Sigmoid colon (tissue), 7 donors: ENCODE measurements at places on chromosomes 11 and 22.

DNA sequence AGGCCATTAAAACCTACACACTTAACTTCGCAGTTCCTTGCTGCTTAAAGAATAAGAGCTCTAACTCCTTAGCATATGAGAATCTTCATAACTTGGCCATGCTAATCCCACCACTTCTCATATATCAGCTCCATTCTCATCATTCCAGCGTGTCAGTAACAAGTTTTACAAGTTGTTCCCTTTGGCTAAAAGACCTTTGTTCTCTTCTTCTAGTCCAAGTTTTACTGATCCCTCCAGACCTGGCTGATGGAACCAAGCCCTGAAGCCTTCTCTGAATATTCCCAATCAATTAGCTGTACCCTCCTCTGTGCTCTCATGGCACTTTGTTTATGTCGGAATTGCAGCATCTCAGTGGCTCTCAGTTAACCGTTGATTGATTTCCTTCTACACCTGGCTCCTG, 35.8 kb downstream of the GAB2 start:
- DNase-seq: no peak

DNA sequence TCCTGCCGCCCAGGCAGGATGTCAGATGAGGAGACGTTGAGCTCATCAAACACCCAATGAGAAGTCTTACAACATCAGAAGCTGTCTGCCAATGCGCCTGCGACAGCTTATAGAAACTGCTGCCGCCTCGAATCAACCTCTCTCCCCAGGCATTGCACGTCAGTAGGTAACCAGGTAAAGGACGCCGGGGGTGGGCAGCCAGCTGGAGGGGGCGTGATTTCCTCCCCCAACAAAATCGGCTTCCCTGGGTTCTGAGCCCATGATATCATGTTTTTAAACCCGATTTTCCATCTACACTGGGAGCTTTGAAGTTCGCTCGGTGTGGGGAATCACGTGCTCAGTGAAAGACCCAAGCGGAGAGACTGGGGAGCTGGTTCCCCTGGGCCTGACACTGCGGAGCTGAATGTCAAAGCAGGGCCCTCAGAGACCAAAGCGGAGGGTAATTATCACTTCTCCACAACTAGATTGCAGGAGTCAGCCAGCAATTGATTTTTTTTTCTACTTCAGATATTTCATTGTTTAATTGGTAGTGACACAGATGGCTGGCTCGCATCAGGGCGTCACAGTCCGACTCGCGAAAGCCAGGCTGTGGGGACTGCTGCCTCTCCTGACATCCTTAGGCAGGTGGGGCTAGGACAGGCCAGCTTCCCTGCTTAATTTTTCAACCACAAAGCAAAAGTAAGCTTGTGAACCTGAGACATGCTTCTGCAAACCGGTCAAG, 15.4 kb downstream of the FAM83F start:
- DNase-seq: no peak

GRCh38 chr11:13169709-13170108, 107.9 kb upstream of the BMAL1 start:
- DNase-seq: no peak

GRCh38 chr11:114880442-114880841, 202.1 kb downstream of the NXPE2 start:
- DNase-seq: no peak

GRCh38 chr22:17884084-17884483, 109.8 kb upstream of the BID start:
- DNase-seq: no peak

GRCh38 chr22:31086703-31087330, 5.7 kb downstream of the SMTN start:
- no peak for DNase-seq

DNA sequence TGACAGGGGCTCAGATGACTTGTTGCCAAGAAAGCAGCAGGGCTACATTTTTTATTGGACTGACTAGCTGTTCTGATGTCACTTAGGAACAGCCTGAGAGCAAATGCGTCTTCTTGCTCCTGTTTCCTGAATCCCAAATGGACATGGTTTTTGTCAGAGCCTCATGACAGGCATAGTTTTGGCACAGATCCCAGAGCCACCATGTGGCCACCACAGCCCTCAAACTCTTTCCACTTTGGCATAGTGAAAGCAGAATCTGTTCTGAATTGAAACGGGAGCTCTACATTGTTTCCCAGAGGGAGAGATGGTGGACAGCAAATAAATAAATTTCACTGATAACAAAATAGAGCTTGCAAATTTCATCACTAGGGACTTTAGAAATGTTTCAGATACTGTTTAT, 222.2 kb downstream of the C11orf87 start:
- no peak for DNase-seq

DNA sequence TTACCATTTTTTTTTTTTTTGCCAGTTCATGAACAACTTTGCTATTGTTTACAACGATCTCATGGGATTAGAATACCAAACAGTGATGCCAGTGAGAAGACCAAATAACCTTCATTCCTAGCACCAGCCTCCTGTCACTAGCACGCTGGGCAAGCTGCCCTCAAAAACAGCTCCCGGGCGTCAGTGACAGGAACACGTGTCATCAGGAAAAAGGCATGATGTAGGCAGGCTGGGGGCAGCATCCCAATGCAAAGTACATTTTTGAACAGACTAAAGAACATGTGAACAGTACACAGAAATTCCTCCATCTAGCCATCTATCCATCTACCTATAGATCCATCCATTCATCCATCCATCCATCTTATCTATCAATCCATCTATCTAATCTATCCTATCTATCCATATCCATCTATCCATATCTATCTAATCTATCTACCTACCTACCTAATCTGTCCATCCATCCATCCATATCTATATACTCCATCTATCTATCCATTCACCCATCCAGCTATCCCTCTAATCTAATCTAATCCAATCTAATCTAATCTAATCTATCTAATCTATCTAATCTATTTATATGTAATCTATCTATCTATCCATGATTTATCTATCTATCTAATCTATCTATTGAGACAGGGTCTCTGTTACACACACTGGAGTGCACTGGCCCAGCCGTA, 378.5 kb downstream of the SHANK2 start:
- no peak for DNase-seq

- DNase-seq: no peak
These were observed 15.9 kb downstream of the FBLN1 start for GRCh38 chr22:45518580-45518991.

DNA sequence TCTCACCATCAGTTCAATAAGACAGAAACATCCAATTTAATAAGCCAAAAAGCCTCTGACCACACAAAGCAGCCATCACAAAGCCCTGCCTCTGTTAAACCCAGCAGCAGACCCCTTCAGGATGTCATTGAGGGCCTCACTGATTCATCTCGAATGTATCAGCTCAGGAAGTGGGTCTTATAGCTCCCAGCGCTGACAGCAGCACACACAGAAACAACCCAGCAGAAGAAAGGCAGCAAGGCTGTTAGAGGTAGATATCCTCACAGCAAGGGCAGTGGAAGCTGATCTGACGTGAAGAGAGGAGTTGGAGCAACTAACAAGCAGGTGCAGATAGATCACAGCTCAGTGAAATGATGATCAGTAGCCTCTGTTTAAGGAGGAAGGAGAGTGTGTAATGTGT, 86.2 kb upstream of the NCAM1 start:
- DNase-seq: no peak

DNA sequence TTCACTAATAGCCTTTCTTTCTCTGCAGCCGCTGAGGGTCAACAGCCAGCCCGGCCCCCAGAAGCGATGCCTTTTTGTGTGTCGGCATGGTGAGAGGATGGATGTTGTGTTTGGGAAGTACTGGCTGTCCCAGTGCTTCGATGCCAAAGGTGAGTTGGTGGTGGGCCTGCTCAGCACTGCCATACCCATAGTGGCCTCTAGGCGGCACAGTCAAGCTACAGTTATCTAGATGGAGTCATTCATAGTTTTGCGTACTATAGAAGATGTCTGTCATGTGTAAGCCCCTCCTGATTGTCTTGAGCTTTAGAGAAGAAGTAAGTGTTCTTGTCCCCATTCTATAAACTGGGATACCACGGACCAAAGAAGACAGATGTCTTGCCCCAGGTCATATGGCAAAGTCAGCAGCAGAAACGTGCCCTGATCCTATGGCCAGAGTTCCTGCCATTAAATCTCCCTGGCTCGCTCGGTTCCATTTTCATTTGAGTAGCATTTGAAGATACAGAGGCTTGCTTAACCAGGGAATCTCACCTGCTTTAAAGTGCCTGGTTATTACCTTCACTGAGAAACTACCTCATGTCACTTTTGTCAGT, 42.1 kb upstream of the CRTAM start:
- DNase-seq: no peak

DNA sequence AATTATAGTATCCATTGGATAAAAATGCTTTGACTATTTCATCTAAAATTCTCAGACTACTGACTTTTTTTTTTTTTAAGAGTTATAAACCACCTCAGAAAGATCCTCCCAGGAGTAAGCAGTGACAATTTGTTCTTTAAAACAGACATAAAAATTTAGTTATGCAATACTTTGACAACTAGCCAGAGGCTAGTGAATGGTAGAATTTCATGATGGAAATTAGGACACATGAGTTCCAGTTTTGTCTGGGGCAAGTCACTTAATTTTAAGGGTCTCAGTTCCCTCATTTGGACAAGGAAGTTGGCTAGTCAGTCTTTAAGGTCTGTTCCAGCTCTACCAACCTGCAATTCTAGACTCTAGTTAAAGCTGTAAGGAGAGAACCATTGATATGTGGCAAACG, 2.9 kb downstream of the IL18 start:
- no peak for DNase-seq
